ENCODE measurements at places on chromosomes 13 and 19.

DNA sequence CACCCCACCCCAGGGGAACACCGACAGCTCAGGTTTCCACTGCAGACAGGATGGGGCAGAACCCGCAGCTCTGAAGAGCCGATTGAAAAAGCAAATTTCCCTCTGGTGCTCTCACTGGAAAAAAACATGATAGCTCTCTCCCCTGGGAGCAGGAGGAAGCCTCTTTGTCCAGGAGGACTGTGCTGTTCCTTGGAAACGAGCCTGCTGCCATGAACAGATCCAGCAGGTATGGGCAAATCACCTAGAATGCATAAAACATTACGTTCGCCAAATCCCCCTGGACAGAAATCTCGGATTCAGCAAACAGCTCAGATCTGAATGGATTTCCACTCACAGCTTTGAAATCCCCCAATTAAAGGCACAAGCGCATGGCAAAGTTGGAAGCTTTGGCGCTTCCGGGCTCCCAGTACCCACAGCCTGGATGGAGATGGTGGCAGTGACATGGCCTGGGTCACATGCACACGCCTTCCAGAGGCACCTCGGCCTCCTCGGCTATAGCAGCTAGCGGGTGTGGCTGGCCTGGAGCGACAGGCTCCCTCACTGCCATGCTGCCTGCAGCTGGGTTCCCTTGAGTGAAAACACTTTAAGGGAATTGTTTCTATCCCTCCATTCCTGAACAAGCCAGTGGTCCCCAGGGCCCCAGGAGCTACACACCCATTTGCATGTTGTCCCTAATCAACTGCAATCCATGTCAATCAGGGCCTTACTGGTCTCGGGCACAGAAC is 59.1 kb downstream of the CEBPG start:
- no peak for DNase-seq

GRCh38 chr13:87536899-87537298 is 134.3 kb upstream of the SLITRK5 start:
- DNase-seq, result no peak

DNA sequence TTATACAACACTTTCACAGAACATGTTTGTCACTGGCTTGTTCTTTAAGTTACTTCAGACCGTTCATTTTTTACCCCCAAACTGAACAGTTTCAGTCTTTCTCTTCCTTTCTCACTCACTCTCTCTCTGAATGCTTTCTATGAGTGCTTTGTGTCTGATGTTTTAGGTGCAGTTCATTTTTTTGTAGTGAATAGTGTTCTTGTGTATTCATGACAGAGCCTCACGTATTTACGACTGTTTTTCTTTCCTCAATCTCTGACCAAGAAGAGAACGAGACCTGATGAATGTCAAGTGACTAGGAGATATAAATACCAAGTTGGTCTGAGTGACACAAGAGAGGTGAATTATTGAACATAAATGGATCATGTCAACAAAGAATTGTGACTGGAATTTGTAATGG is 1525.0 kb upstream of the MIR17HG start:
- DNase-seq, result no peak

GRCh38 chr13:33110386-33110712 is 94.1 kb downstream of the KL start:
- DNase-seq, result no peak

DNA sequence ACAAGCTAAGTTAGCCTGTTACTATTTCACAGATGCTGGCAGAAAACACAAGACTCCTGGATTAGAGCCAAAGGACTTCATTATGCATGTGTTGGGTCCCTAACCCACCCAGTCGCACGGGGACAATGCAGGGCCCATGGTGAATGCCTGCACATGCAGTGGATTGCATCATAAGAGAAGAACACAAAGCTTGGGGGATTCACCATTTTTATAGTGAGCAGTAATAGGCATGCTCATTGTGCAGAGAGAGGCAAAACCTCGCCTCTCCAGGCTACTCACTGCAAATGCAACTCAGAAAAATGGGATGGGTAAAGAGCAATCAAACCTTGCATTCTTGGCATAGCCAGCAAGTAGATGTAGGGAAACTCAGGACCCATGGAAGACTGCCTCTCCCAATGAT is 115.8 kb downstream of the DIAPH3 start:
- DNase-seq, result no peak

GRCh38 chr13:95787356-95788099 is 110.6 kb downstream of the DNAJC3 start:
- no peak for DNase-seq

DNA sequence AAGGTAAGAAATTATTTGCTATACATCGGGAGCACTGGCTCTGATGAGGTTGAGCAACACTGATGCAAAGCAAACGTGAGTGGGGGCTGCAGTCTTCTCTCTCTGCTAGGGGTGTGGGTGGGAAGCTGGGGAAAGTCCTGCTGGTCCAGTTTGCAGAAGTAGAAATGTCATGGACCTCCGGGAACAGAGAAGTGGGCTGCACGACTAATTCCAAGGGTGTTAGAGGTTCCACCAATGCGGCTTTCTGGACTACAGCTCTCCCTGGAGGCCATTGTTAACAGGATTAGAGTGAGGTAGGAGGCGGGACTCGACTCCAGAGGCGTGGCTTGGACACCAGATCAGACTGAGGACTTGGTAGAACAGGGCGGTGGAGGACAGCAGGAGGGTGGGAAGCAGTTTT is 5.7 kb upstream of the FBXO27 start:
- DNase-seq, result no peak

DNA sequence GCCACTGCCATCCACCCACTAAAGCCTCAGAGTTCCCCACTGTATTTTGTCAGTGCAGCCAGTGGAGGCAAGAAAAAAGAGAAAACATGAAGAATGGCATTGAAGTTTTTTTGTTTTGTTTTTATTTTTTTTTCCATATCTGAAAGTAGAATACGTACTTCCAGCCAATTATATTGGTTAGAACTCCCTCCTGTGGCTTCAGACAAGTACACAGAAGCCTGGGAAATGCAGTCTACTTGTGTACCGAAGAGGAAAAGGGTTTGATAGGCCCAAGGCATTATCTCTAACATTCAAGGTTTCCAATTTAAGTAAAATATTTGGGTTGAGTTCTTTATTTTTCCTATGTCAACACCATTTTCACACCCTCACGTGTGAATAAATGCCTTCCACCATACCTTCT is 696.2 kb upstream of the GPC6 start:
- DNase-seq, result no peak

DNA sequence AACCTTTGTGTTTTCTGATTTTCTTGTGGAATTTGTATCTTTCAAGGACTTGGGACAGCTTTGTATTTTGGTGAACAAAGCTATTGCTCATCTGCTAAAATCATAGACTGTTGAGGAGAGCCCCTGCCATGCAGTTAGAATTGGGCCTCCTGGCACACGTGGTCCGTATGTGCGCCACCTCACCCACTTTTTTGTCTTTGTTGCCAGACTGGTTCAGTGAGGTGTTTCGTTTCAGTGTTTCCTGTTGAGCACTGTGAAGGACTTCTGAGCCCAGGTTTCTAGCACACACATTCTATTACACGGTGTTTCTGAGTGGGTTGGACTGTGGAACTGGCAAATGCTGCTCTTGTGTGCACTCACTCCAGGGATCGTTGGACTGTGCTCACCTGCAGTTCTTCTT is 37.6 kb upstream of the RNF113B start:
- DNase-seq, result no peak

GRCh38 chr13:113532156-113532806 is 41.8 kb upstream of the DCUN1D2 start:
- DNase-seq, result no peak

DNA sequence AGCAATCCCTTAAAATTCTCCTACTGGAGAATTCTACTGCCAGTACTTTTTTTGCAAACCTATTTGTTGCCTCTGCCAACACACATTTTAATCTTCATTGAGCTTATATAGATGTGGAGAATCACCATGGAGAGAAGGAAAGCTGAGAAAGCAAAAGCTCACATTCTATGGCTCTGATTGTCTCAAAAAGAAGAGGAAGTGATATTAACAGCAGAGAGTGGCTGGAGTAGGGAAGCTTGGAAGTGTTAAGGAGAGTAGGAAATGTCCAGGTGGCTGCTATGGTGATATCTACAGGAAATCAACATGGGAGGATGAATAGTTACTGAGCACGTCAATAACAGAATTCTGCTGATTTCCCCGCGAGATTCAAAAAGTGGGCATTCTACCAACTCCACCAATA is 78.8 kb upstream of the TDRD3 start:
- no peak for DNase-seq

- no peak for DNase-seq
These were observed 8.4 kb downstream of the CD22 start for GRCh38 chr19:35337097-35337983.

- no peak for DNase-seq
These were observed 36.7 kb upstream of the CD177 start for GRCh38 chr19:43316591-43317319.

DNA sequence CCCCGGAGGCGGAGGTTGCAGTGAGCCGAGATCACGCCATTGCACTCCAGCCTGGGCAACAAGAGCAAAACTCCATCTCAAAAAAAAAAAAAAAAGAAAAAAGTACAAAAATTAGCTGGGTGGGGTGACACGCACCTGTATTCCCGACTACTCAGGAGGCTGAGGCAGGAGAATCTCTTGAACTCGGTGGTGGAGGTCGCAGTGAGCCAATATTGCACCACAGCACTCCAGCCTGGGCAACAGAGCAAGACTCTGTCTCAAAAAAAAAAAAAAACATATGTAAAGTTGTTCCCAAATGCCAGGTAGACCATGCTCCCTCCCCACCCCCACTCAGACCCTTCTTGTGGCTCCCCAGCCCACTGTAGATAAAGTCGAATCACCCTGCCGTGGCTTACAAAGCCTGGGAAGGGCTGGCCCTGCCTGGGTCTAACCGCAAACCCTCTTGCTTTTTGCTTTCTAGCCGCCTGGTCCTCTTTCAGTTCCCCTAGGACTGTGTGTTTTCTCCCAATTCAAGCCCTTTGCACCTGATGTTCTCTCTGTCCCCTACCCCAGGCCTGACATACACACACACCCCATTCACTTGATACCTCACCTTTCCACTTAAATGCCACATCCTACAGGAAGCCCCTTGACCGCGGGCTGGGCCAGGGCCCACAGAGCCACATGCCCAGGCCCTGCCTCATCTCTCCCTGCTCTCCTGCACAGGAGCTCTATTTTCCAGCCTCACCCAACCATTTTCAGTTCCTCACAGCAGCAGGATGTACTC is 34.4 kb downstream of the MAP4K1 start:
- no peak for DNase-seq

- no peak for DNase-seq
These were observed at the start of gene C19orf12 for GRCh38 chr19:29714953-29715700. TSS of gene C19orf12 (minus strand) at chr19:29715261. CDS start at chr19:29708413, 6,848 bp downstream.

- no peak for DNase-seq
These were observed 458.6 kb downstream of the DACH1 start for GRCh38 chr13:71408416-71408815.

- no peak for DNase-seq
These were observed 12.4 kb downstream of the EFNB2 start for GRCh38 chr13:106522898-106523525.

GRCh38 chr19:6091771-6092291 is 18.5 kb downstream of the RFX2 start:
- DNase-seq, result no peak

GRCh38 chr13:94711561-94712286 is 621 bp downstream of the SOX21 start:
- no peak for DNase-seq

DNA sequence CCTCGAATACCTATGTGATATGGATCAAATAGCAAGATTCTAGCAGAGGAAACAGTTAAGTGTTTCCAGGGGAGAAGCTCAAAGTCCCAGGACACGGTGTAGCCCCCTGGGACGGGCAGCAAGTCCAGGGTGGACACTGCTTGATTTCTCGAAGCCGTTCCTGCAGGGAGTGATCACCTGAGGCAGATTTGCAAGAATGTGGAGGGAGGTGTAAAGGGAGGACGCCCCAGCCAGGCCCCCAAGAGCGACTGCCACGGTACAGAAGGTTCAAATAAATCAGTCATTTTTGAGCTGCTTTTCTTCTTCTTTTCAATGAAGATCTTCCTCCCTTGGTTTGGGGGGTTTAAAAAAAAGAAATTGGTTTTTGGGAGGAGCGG is 41.4 kb downstream of the KLF2 start:
- no peak for DNase-seq

- DNase-seq, result no peak
These were observed 219.8 kb downstream of the MZT1 start for GRCh38 chr13:72507416-72508199.

DNA sequence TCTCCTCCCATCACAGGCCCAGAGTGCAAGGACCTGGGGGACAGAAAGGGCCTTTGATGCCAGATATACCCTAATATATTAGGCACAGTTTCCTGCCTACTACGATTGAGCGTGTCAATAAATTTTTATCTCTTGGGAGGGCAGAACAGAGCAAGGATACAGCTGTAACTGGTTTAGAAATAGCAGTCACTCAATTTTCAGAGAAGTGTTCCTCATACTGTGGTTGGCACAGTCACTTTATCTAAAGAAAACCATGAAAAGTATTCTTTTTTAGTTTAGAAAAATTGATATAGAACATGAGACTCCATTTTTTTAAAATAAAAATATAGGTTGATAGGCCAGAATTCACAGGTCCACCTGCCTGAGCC is 460 bp upstream of the ZNF155 start:
- no peak for DNase-seq

DNA sequence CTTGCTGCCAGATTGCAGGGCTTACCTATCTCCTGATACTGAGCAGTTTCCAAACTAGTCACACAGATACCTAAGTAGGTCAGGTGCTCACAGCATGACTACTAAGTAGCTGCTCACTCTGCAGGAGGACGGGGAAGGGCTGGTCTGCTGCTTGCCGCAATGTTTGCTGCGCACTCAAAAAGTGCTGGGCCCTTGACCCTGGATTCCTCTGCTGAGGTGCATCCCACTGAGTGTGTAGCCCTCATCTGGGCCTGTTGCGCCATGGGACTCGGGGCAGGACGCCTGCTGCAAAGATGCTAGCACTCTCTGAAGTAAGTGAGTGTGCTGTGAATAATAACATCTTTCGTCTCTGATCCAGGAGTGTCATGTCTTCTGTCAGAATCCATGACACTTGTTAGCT is 59.2 kb upstream of the MEDAG start:
- DNase-seq, result no peak

DNA sequence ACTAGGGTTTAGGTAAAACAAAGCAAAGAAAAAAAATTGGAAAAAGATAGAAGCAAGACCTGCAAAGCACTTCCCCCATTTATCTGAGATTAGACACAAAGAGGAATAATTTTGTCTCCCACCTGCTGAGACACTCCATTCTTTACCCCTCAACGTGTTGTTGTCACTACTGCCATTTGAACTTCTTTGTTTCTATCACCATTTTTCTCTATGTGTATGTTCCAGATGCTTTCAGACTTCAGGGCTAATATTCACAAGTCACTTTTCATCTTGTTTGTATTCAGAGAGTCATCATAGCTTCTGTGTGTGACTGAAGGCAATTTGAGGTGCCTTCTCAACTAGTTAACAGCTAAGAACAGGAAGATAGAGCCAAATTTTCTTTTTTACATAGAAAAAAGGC is 512.5 kb downstream of the TBC1D4 start:
- DNase-seq, result no peak
